ENCODE measurements at places on chromosomes 7 and 10.
A peak's percentile ranks its signal among the peaks of the same experiment; 100 is the strongest.

GRCh38 chr7:80960244-80960795 lies 41.5 kb upstream of the SEMA3C start:
- no peak for DNase-seq

- peak; percentile 48 for DNase-seq
Measured at GRCh38 chr10:36489611-36490228, 635.7 kb upstream of the ANKRD30A start.

- no peak for DNase-seq
Measured at GRCh38 chr7:151697515-151697895, 177.8 kb upstream of the RHEB start.

GRCh38 chr7:126535176-126535575 lies 717.6 kb downstream of the GRM8 start:
- DNase-seq, result no peak

DNA sequence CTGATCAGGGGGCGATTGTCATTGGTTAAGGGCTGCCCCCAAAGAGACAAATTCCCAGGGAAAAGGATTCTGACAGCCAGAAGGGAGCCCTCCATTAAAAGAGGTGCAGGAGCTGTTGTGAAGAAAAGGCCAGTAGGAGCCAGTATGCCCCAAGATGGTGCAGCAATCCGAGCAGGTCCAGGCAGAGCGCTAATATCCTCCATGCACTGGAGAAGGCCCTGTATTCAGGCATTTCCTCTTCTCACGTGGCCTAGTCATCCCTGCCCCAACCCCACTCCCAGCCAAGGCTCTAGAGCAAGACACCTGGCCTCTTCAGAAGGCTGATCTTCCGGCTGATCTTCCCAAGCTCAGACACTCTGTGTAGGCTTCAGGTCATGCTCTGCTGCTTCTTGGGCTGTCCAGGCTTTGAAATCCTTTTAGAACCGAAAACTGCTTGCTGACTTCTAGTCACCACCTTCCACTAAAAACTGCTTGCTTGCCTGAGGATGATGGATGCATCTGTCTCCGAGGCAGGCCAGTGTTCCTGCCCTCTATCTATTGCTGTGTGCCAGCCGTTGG lies 77.4 kb downstream of the CYP26A1 start:
- peak; percentile 46 for DNase-seq

GRCh38 chr7:664997-665735 lies 61.3 kb upstream of the DNAAF5 start:
- DNase-seq, result no peak

DNA sequence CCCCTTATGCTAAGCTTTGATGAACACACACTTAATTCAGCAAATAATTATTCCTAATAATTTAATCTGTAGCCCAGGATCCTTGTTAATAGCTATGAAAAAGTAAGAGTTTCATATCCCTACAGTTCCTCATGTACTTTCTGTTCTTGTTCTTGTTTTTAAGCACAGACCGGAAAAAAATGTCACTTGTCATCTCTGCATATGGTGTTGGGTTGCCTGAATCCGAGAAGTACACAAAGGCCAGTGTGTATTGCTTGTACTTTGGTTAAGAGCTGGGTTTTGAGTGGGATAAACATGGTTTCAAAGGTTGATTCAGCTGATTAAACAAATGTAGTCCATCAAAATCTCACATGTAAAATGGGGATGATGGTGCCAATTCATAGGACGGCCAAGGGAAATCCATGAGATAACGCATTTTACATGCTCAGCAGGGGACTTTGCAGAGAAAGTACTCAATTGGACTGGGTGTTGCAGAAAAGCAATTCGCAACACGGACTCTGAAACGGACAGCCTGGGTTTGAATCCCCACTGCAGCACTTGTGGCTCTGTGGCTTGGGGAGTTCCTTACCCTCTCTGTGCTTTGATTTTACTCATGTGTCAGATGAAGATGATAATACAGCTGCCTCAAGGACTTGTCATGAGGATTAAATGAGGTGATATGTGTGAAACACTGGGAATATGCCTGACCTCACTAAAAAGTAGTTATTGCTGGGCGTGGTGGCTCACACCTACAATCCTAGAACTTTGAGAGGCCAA lies 71.7 kb downstream of the MAP3K8 start:
- DNase-seq, result no peak

- no peak for DNase-seq
Measured at GRCh38 chr10:100025576-100025975, 15.8 kb upstream of the DNMBP start.

DNA sequence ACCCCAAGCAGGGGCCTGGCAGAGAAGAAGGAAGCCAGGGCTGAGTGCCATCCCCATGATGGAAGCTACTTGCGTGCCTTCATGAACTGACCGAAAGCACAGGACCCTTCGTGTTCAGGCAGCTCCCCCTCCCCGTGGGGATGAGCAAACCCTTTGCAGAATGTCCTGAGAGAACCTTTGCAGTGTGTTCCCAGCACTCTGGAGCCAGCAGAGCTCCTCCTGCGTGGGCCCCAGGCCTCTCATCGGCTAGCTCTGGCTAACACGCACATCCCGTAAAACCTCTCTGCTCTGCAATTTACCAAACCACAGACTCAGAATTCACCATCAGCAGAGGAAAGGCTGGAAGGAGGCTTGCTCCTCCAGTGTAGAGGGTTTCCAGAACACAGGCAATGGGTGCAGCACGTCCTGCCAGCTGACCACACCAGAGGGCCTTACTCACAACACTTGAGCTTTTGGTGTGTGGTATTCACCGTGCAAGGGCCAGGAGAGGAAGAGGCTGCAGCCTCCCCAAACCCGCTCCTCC lies 3.1 kb downstream of the SH3PXD2A start:
- DNase-seq, result no peak

Measured in mammary epithelial cell (primary cell).